ENCODE measurements at places on chromosomes 3 and 15.

- DNase-seq, result peak; percentile 42
Observed at GRCh38 chr3:3170998-3171397, 8.5 kb downstream of the CRBN start.

GRCh38 chr3:123071581-123071980 lies 4.8 kb downstream of the PDIA5 start:
- DNase-seq, result no peak

DNA sequence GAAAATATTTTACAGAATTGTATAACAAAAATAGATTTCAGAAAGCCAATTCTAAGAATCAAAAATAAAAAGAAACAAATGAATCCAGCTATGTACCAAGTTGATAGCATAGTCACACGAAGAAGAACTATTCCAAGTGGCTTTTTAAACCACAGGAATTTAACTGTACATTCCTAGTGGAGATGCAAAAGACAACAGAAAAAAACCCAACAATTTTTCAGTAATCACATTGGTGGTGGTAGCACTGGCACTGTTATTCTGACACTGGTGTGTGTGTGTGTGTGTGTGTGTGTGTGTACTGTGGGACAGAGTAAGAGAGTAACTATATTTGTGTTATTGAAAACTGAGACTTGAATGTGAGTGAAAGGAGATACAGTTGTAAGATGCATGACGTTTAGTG lies 9.1 kb downstream of the BFSP2 start:
- peak; percentile 41 for DNase-seq

DNA sequence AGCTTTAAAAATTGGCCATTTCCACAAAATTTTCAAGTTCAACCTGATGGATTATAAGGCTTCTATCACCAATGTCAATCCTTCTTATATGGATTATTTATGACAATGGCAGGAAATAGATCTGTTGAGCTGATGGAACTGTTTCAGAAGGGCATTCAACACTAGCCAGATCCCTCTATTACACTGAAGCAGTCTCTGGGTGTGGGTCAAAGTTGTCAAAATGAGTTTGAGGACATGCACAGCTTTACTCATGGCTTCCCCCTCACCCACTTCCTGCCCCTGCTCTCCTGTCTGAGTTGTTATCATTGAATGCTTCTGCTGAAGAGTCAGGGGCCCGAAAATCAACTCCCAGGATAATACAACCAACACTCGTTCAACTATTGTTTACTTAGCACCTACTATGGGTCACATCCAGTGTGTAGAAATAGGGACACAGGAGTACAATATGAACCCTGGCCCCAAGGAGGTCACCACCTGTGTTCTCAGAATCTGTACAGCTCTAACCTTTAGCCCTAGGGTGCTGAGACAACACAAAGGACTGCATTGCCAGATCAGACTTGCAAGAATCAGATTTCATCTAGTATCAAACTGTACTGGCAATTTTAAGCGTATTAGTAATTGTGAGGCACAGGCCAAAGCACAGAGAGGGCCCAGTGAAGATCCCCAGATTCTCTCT lies 41.7 kb upstream of the FAM3D start:
- no peak for DNase-seq

- DNase-seq, result no peak
Observed at GRCh38 chr3:174285242-174285864, 573.8 kb upstream of the NAALADL2 start.

GRCh38 chr3:183061391-183062172 lies 37.7 kb downstream of the MCCC1 start:
- no peak for DNase-seq
